ENCODE measurements at places on chromosomes 16 and 17.

GRCh38 chr17:48679385-48680096 lies 42.8 kb downstream of the PRAC1 start:
- DNase-seq, result no peak

DNA sequence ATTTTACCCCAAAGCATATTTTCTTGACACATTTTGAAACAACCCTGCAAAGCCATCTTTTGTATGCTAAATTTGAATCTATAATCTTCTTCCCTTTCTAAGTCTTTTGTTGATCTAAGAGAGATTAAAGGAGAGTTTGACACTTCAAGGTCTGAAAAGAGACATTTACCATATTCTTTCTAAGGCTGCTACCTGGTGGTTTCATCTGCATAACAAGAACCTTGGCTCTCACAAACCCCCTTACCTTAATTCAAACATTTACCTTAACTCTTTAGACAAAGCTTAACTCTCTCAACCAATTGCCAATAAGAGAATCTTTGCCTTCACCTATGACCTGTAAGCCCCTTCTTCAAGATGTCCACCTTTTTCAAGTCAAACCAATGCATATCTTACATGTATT lies 1143.6 kb downstream of the CDH11 start:
- no peak for DNase-seq

DNA sequence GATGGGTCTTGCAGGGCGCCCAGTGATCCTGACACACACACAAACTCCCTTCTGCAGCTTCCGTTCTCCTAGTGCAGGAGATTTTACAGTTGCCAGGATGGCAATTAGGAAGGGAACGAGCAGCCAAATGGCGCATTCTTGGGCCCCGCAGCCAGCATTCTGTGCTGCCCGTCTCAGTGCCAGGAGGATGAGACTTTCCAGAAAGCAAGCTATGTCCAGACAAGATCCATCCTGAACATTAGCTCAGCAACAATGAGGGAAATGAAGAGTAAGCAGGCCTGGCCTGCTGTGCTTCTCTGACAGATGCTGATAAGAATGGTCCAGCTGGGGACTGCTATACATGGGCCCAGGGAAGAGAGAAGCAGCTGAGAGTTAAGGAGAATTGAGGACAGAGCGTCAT lies 16.5 kb downstream of the SPPL2C start:
- no peak for DNase-seq

DNA sequence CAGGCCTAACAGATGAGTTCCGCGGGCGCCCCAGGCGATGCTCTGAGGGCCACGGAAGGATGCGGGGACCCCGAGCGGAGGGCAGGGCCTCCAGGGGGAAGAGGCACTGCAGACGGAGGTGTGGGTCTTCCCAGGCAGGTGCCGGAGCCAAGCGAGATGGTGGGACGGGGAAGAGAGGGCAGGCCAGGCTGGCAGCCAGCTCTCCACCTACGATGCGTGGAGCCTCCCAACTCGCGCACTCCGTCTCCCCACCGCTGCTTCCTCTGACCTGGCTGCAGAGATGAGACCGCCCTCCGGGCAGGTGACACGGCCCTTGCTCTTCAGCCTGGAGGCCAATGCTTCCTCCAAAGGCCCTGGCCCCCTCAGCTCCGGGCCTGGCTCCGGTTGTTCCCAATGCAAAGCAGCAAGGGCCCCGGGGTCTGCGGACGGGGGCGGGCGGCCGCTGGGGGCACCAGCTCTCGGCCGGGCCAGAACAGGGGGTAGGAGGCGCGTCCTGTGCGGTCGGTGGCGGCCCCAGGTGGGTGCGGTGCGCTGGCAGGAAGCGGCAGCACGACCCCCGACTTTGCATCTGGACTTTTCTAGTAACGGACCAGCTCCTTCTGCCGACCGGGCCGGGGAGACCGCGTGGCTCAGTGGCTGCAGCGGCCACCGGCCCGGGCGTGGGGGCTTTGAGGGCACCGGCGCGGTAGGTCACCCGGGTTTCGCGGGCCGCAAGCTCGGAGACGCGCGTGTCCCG lies 1.5 kb upstream of the SOX8 start:
- DNase-seq, result no peak

DNA sequence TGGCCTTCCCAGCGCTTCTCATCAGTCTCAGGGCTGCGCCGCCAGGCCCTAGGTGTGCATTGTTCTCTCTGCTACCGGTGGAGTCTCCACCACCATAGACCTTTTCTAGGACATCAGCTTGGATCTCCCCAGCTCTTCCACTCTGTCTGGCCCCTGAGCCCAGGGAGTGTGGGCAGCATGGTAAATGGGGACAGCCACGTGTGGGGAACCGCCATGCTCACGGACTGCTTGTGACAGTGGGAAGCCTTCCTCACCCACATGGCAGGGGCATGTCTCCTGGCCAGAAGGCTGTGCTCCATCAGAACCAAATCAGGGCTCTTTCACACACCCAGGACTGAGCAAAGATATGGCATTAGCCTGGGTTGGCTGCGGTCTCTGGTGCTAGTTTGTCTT lies 51.3 kb downstream of the TNFRSF13B start:
- no peak for DNase-seq

DNA sequence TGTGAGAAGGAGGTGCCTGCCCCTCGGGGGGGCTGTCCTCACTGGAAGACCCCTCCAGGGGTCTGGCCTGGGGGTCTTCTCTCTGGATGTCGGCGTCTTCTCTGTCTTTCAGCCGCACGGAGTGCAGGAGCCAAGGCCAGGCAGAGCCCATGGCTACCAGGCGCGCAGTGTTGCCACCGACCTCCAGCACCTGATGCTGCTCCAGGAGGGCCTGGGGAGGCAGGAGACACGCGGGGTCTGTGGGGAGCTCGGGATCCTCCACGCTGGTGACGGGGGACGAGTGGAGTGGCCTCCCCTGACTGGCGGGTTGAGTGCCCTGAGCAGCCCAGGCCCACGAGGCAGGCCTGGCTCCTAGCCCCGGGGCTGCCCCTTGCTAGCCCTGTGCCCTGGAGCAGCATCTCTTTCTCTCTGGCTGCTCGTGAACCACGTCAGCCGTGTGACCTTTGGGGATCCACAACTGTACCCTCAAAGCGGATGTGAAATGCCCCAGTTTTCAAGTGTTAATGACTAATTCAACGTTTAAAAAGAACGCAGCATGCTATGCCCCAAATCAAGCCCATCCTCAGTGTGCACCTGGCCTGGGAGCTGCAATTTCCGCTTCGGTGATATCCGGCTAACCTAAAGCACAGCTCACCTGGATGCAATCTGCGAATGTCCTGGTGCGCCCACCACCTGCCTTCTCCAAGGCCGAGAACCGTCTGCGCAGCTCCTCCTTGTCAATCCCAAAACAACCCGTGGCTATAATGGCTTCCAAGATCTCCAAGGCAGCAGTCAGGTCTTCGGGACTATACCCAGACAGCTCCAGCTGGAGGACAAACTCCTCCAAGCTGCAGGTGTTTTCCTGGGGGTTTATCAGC lies 62.9 kb downstream of the IL21R start:
- DNase-seq, result no peak

- no peak for DNase-seq
Measured at GRCh38 chr17:73211745-73212144, 18.9 kb downstream of the COG1 start.
